ENCODE measurements at places on chromosomes 3 and 15.

DNA sequence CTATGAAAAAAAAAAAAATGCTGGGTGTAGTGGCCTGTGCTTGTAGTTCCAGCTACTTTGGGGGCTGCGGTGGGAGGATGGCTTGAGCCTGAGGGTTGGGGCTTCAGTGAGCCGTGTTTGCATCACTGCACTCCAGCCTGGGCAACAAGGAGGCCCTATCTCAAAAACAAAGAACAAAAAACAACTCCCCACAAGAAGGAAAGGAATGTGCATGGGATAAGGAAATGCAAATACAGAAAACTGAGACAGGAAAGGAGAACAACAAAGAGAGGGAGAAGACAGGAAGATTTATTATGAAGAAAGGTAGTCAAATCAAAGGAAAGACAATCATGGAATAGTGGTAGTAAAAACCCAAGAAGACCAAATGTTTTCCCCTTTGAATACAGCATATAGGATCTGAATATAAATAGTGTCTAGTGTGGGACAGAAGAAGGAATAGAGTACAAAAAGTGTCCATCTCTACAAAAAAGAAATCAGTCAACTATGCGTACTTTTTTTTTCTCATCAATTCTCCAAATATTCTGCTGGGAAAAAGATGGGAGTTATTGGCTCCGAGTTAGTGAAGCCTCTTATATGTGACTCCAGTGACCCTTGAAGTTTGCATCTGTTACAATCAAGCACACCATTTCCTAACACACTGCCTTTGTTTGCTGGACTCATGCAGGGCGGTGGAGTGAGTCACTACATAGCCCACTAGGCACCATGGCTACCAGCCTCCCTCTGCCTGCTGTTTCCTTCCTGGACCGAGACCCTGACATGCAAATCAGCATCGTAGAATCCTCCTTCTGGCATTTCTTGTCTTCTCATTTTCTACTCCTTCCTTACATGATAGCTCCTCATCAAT is 101.2 kb upstream of the PTX3 start:
- no peak for DNase-seq

DNA sequence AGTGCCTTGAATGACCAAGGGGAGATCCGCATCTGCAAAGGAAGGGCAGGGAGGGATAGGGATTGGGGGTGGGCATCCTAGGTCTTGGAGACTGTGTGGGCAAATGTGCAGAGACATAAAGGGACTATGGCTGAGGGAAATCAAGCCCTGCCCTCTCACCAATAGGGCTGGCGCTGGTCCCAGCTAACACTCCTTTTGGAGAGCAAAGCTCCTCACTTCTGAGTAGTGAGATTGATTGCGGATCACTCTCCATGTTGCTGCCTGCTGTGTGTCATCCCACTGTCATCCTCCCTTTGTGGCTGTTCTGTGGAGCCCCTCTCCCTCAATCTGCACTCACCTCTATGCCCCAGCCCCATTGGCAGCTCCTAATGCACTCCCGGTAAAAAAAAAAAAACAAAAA is 2.2 kb upstream of the CELSR3 start:
- DNase-seq = no peak

DNA sequence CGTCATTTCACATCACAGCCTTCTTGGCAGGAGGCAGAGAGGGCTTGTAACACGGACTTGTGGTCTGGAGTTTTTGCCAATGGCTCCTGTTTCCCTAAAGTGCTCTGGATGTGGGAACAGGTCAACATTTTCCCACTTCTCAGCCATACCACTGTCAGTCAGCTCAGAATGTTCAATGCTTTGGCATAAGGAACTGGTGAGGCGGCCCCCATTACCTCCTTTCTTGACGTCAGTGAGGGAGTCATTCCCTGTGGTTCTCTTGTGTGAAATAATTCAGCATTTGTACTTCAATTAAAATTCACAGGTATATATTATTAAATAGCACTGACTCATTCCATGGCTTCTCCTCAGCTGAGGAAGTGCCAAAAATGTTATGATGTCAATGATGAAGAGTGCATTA is 167.1 kb downstream of the P3H2 start:
- DNase-seq = no peak

DNA sequence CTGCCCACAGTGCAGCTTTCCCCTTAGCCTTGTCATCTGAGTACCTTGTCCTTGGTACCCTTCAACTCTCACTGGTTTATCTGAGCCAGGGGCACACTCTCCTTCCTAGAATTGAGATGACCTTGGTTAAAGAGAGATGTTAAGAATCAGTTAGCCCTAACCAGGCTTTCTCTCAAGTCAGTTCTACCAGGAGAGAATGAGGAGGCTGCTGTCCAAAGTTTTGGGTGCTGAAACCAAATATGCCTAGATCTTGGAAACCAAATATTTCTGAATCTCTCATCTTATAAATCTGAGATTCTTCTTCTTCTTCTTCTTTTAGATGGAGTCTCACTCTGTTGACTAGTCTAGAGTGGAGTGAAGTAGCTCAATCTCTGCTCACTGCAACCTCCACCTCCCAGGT is 12.0 kb upstream of the CTXND1 start:
- DNase-seq = no peak

- DNase-seq = no peak
These were observed 138.8 kb upstream of the TLE3 start for GRCh38 chr15:70236341-70237086.

GRCh38 chr15:67145710-67146109 is 80.3 kb downstream of the SMAD3 start:
- no peak for DNase-seq

DNA sequence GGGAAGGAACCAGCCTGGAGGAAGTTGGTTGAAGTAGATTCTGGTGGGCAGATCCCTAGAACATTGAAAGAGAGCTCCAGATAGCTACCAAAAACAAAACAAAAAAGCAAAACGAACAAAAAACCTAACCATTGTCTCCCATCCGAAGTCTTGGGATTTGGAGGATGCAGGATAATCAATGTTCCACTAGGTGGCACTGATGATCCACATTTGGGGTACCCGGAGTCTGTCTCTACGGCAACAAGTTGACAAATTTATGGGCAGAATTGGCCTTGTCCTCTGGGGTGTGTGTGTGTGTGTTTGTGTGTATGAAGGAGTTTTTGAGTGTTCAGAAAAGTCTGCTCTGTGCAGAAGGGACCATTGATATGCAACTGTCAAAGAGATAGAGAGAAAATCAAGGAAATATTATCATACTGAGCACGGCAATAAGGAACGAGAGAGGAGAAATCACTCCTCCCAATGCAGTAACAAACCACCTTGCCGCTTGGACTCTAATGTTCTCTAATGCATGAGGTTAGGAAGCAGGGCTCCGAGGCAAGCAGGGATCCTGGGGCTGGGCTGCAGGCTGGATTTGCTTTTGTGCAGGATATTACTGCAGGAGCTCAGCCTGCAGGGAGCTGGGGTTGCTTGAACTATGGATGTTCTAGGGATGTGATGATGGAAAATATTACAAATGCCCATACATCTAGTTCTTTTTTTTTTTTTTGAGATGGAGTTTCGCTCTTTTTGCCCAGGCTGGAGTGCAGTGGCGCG is 59.8 kb upstream of the KLHL25 start:
- DNase-seq = no peak

DNA sequence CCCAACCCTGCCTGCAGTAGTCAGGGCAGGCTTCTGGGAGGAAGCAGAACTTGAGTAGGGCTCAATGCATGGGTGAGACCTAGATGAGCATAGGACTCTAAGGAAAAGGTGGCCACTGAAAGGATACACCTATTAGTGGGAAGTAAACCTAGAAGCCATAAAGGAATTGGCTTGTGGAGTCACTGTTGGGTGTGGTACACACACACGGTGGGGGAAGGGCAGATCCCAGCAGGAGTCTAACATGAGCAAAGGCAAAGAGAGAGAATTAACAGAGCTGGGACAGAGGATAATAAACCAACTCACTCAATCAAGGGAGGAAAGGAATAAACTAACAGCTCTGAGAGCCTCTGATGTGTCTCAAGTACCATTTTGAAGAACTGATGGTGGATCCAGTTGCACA is 23.1 kb downstream of the DAPK2 start:
- no peak for DNase-seq

GRCh38 chr15:27201425-27201824 is 230.4 kb downstream of the GABRG3 start:
- DNase-seq = no peak

DNA sequence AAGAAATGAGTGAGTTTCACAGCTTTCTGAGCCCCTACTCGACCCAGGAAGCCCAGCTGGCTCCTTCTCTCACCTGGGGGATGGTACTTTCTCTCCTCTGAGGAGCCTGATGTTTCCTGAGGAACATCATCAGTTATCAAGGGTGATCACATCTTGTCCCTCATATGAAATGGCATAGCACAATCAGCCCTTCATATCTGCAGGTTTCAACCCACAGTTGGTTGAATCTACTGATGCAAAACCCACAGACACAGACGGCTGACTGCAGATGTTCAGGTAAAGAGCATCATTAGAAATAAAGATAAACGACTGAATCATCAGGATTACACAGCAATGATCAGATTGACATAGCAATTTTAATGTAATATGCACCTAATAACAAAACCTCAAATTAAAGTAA is 93.6 kb upstream of the OSTN start:
- no peak for DNase-seq

GRCh38 chr3:13712682-13713180 is 163.8 kb downstream of the FBLN2 start:
- no peak for DNase-seq

DNA sequence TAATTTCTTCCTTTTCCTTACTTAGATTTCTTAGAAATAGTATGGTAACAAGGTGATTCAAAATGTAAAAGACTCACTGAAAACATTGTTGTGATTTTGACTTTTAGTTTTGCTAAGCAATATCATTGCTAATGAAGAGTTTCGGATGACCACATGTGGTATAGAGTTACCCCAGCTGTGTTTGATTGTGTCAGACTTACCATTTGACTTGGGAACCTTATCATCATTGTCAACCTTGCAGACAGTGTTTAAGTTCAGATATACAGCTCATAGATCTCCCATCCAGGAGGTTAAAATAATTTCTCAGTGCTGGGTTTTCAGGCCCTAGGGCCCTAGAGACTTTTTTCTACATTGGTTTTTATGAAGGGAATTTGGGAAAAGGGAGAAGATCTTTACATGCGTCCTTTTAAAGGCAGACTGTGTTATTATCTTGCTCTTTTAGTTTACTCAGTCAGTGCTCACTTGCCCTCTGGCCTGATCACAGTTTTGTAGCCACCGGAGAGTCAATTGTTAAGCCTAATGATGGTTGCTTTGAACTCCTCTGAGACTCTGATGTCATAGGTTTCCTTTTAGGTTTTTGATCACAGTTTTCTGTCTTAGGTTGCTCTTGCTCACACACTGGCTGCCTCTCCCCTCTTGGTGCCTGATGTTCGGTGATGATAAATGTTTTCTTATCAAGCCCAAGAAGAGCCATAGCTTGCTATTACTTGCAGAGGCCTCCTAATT is 133.5 kb upstream of the ZPLD1 start:
- DNase-seq = no peak

GRCh38 chr15:98586066-98586465 is 62.3 kb upstream of the IGF1R start:
- DNase-seq = no peak

DNA sequence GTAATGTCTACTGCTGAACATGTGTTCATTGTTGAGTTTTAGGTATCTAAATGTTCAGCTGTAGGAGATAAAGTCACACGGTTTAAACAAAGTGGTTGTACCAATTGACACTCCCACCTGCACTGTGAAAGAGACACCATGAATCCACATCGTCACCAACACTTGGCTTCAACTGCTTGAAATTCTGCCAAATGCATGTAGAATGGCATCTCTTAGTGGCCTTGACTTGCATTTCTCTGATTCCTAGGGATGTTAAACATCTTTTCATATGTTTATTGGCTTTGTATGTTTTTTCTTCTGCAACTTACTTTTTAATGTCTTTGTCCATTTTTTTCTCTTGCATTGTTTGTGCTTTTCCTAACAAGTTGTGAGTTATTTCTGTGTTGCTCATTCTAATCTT is 43.4 kb downstream of the RPLP1 start:
- DNase-seq = no peak

- no peak for DNase-seq
These were observed 15.3 kb upstream of the RTP4 start for GRCh38 chr3:187352581-187353575.

DNA sequence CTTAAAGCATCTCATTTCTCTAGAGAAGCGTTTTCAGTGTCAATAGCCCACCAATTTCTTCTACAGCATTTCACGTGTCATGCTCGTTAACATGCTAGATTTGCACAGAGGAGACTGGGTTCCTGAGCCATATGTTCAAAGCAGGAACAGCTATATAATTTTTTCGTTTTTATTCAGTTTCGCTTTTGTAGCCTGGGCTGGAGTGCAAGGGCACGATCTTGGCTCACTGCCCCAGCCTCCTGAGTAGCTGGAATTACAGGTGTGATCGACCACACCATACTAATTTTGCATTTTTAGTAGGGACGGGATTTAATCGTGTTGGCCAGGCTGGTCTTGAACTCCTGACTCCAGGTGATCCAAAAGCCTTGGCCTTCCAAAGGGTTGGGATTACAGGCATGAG is 6.6 kb upstream of the SLMAP start:
- no peak for DNase-seq

GRCh38 chr15:89629829-89630228 is 25.4 kb downstream of the KIF7 start:
- no peak for DNase-seq

DNA sequence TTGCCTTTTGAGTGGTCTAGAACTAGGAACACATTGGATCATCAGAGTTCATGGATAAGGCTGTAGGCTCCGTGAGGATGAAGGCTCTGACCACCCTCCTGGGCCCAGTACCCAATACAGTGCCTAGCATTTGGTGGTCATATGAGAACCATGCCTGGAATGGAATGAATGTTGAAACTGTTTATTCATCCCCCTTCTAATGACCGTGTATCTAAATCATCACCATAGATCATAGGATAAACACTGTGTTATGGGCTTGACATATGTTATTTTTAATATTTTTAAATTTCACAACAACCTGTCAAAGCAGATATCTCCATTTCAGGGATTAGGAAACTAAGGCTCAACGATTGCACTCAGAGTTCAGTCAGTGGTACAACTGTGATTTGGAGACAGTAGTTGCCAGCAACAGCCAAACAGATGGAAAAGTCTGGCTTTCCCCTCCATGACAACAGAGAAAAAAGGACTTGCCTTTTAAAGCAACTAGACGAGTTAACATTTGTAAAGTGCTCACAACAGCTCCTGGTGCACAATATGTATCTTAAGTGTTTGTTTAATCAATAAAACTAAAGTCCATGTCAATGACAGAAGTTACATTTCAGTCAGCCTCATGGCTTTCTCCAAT is 89.6 kb downstream of the TMEM266 start:
- no peak for DNase-seq

DNA sequence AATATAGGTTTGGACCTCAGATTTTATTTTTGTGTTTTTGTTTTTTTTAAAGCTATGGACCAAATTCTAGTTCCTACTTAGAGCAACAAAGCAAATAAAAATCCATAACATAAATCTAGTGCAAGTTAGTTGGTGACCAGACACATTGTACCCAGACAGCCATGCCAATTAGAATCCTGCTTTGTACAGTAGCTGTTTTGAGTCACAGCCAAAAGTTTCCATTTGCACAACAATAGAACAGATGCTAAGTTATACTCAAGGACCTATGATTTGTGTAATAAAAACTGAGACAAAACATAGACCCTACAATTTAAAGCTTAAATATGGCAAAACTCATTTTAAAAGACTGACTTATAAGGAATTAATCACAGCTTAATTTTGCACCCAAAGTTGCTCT is 513.1 kb upstream of the CBLB start:
- no peak for DNase-seq

- no peak for DNase-seq
These were observed 1.2 kb downstream of the GNAI2 start for GRCh38 chr3:50237133-50237651.

GRCh38 chr3:195077611-195078540 is 193.1 kb downstream of the XXYLT1 start:
- DNase-seq = no peak

GRCh38 chr3:35597490-35597889 is 41.8 kb upstream of the ARPP21 start:
- DNase-seq = no peak

Data from stimulated activated CD8-positive, alpha-beta memory T cell treated with anti-CD3 and anti-CD28 coated beads, Interleukin-2, amount 100 ng/mL, for 1 hour (primary cell).